ENCODE measurements at places on chromosomes 1 and 21.
A peak's percentile ranks its signal among the peaks of the same experiment; 100 is the strongest.

GRCh38 chr1:26597629-26598039, 68.1 kb downstream of the RPS6KA1 start:
- DNase-seq: peak; percentile 52

DNA sequence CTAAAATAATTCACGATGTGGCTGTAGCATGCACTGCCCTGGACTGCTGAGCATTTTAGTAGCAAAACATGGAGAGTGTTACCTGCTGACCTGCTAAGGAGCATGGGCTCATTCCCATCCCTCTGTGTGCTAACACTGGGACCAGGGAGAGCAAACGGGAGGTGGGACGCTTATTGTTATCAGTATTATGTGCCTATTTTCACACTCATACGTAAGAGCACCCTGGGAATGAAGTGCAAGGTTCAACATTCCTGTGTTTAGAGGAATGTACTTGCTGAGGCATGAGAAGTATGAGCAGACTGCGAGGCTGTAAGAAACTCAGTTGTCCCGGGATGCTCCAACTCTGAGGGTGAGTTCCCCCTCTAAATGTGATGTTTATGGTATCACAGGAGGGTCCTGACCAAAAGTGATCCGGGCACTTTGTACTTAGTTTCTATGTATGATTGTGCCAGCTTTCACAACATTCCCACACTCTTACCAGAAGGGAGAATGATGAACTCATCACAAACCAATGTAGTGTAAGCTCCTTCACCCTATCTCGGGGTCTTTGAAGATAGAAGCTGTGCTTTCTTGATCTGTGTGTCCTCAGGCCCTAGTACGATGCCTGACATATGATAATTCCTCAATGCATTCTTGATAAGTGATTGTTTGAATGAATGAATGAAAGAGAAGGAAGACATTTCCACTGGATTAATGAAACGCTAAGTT, 164.8 kb downstream of the KCNJ6 start:
- no peak for DNase-seq

GRCh38 chr1:64861611-64862010, 104.7 kb downstream of the JAK1 start:
- DNase-seq: no peak

DNA sequence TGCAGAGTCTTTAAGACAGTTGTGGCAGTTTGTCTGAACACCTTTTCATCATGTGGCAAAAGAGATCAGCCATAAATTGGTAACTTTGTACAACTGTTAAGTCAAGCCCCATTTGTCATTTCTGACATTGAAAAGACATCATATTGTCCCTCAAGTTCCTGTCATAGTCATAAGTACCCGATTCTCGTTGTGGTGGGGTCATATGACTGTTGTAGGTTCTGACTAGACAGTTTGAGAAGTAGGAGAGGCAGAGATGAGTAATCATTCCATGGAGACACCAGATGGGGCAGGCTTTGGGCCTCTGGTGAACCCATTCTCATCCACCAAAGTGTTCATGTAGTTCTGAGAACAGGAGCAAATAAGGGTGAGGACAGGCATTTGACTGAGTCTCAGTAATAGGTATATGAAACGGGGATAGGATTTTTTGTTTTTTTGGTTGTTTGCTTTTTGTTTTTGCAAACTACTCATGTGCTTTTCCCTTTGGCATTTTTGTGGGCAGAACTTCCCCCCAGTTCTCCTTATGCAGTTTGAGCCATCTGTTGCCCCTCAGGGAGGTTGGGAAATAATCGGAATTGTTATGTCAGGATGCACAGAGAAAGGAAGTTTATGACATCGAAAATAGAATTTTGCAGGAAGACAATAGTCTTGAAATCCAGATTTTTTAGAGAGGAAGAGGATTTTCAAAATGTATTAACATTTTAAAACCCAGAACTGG, 86.9 kb upstream of the KCNE2 start:
- no peak for DNase-seq

DNA sequence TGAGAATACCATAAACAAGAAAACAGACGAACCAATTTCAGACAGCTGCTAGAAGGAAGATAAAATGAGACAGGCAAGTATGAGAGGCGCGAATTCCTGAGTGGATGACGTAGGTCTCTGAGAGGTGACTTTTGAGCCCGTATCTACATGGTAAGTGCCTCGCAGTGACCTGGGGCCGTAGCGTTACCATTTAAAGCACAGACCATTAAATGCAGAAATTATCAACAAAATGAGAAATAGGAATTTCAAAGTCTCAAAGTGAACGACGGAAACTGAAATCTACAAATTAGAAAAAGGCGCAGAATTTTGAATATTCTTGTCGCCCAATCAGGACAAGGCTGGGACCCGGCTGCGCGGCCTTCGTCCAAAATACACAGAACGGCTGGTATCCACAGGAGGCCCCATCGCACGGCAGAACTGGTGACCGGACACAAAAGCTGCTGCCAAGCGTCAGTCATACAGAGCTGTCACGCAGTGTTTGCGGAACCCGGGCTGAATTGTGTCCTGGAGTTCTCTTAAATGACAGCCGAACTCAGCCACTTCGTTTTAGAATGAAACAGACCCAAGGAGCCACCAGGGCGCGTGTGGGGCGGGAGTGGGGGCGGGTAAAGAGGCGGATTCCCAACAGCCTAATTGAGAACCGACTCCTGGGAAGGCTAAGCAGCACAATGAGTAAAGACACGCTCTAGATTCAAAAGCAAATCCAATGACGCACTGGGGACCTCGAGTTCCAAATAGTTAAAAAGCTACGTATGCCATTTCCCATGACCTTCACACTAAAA, 13.8 kb upstream of the BOLA1 start:
- peak; percentile 80 for DNase-seq

DNA sequence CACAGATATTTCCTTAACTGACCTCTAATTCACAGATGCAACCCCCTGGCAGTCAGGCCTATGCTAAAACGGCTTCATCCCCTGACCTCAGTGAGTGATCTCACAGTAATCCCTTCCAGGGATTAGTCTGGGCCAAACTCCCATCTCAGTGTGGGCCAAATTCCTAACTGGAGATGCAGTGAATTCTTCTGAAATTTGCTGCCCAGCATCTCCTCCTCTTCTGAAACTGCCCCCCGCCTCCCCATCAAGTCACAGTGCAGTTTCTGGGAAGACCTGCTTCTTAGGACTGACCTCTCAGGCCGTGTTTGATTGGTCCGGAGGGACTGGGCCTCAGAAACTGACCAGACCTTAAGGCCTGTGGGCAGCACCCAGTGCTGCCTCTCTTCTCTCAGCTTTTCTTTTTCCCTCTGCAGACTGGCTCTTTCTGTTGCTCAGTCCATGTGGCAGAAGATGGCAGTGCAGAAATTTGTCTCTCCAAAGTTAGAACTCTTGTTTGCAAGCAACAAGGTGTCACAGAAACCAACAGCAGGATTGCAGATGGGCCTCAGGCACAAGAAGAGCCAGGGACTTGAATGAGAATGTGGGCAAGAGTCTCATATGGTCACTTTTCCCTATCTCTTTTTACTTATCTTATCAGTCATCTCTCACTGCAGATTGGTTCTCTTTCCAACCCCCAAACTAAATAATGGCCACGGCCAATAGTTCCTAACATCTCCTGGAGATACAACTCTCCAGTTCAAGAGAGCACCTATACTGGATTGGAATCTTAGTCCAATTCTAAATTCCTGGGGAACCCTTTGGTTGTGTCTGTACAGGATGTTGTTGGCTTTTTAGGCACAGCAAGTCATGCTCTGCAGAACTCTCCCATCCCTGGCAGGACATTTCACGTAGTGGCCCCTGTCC, 95.5 kb upstream of the RALGPS2 start:
- DNase-seq: no peak
